Muscle of back (tissue), 13 donors: ENCODE measurements at places on chromosomes 13 and 19. TPM values are rescaled to one million over a fixed set of nuclear protein-coding genes. Genes with fewer than 3 reads are reported as not detected.
A peak's percentile ranks its signal among the peaks of the same experiment; 100 is the strongest.

TNFSF13B gene
- polyA plus RNA-seq = 2.5 TPM

GRCh38 chr13:90908792-90909191 lies 438.7 kb upstream of the MIR17HG start:
- DNase-seq = no peak

DNA sequence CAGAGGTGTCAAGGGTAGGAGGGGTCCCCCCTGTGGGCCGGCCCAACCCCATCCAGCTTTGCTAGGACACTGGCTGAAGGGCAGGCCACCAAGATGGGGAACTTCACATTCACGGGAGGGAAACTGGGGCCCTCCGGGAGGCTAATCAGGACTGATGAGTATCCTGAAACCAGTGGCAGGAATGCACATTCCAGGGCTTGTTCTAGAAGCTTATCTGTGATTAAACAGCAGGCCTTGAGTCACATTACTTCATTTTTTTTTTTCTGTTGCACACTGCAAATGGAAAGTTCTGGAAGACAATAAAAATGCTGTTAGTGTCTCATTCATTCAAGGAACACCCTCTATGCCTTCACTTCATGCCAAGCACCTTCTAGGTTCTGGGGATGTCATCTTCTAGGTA lies 15.5 kb upstream of the SIGLEC11 start:
- DNase-seq = no peak

- DNase-seq = no peak
Observed at GRCh38 chr13:113655346-113656002, 2.5 kb downstream of the ATP4B start.

GRCh38 chr13:114136576-114136975 lies 4.2 kb upstream of the RASA3 start:
- no peak for DNase-seq

DNA sequence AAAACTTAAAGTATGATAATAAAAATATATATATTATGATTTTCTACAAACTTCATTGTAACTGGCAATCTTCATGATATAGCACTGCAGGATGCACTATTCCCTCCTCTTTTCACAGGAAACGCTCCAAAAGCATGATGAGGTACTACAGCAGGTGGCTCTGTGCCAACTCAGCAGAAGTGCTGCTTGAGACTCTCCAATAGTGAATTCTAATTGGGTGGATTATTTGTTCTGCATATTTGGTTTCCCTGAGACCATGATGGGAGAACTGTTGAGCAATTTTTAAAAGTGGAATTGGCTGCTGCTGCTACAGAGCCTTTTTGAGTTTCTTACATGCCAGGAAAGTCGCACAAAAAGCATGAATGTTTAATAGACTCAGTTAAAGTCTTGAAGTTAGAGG lies 1782.4 kb upstream of the PCDH20 start:
- peak; percentile 30 for DNase-seq
